Activated T-cell treated with anti-CD3 and anti-CD28 coated beads for 24 hours (primary cell): ENCODE measurements at places on chromosomes 3 and 15.
A peak's percentile ranks its signal among the peaks of the same experiment; 100 is the strongest.

DNA sequence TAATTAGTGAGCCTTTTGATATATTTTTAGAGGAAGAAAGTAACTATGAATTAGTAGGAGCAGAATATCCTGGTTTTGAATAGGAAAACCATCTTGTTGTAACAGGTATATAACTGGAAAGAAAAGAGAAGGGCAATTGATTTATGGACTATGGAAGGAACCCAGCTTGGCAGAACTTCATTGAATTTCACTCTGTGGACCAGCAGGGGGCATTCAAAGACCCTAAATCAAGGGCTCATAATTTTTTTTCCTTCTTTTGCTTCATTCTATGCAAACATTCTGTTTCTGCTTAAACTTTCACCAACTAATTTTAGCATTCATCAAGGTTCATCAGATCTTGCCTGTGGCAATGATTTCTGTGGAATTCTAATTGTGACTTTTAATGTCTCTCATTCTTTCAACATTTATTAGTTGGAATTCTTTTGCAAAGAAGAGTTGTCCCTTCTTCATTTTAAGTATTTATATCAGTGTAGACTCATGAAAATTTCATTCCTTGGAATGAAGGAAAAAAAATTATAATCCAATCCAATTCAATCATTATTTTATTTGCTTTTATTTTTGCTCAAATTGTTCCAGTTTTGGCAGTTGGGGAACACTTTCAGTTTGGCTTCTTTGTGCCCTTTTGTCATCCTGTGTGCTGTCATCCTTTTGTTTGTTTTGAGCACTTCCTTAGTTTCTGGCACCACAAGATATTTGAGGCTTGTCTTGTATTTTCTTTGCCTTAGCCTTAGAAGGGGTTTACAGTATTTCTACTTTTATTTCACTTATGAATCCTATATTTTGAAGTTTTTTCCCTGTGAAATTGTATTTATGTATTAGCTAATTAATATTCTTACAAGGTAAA, 30.4 kb downstream of the NXPE3 start:
- DNase-seq: peak; percentile 20

- DNase-seq: no peak
Observed at GRCh38 chr3:96172917-96173316, 641.5 kb upstream of the EPHA6 start.

DNA sequence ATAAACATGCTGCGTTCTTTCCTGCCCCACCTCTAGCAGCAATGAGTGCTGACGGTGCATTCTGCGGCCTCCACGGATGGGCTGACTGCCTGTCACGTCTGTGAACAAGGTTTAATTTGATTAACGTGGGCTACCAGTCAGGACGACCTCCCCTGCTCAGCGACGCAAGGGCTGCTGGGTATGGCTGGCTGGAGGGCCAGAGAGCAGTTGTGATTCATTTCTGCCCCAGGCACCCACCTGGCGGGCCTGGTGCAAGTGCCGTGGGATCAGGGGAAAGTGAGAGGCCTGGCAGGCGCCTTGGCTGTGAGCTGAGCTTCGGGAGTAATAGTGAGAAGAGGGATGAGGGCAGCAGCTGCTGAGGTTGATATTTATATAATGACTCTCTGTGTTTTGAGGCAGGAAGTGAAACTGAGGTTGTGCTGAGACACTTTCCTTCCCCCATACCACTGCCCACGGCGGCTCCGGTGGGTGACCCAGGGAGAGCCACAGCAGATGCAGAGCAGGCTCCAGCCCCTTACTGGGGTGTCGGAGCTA, 190.4 kb upstream of the BCL6 start:
- DNase-seq: no peak

GRCh38 chr3:26247712-26248111, 374.9 kb upstream of the LRRC3B start:
- no peak for DNase-seq

- DNase-seq: no peak
Observed at GRCh38 chr3:18724456-18724855, 299.3 kb upstream of the SATB1 start.

- no peak for DNase-seq
Observed at GRCh38 chr15:39344662-39345141, 236.2 kb upstream of the THBS1 start.
